ENCODE measurements at places on chromosomes 2 and 18. TPM values are rescaled to one million over a fixed set of nuclear protein-coding genes. Genes with fewer than 3 reads are reported as not detected.

VWA3B gene
- not detected for total RNA-seq

ARHGAP25 gene
- 0.44 TPM for total RNA-seq

UBE2E3 gene
- total RNA-seq: 31.5 TPM

CFAP53 gene
- total RNA-seq: not detected

WBP1 gene
- 28.3 TPM for total RNA-seq

PECR gene
- 1.5 TPM for total RNA-seq

GALR1 gene
- total RNA-seq: not detected

C18orf32 gene
- total RNA-seq: 13.2 TPM

ZNF396 gene
- total RNA-seq: 1.8 TPM

COL4A3 gene
- under 0.01 TPM for total RNA-seq

POTEJ gene
- not detected for total RNA-seq

CCDC195 gene
- not detected for total RNA-seq

VIT gene
- total RNA-seq: 0.22 TPM

IL36RN gene
- under 0.01 TPM for total RNA-seq

ADAM23 gene
- 11.6 TPM for total RNA-seq

DSG2 gene
- 12.5 TPM for total RNA-seq

GATA6 gene
- total RNA-seq: 7.7 TPM

LBX2 gene
- 1.9 TPM for total RNA-seq

RND3 gene
- 269 TPM for total RNA-seq

POMC gene
- total RNA-seq: not detected

SLC23A3 gene
- total RNA-seq: 1.1 TPM

GPD2 gene
- 63.4 TPM for total RNA-seq

REG3A gene
- total RNA-seq: not detected

COA5 gene
- 14.2 TPM for total RNA-seq

TMBIM1 gene
- 229 TPM for total RNA-seq

CPSF3 gene
- total RNA-seq: 60.6 TPM

THSD7B gene
- total RNA-seq: under 0.01 TPM

GCG gene
- not detected for total RNA-seq

REEP1 gene
- not detected for total RNA-seq

GPR45 gene
- total RNA-seq: 0.22 TPM

POTEC gene
- total RNA-seq: not detected

GNLY gene
- not detected for total RNA-seq

PMAIP1 gene
- total RNA-seq: 53.3 TPM

IL36G gene
- total RNA-seq: not detected

DHX57 gene
- 25.8 TPM for total RNA-seq

DDX18 gene
- total RNA-seq: 57.1 TPM

POTEI gene
- total RNA-seq: not detected

C18orf54 gene
- 0.66 TPM for total RNA-seq

AP1S3 gene
- 6.4 TPM for total RNA-seq

EFR3B gene
- 0.57 TPM for total RNA-seq

CLHC1 gene
- total RNA-seq: 7.2 TPM

PLCD4 gene
- total RNA-seq: 1.4 TPM

NDUFAF7 gene
- total RNA-seq: 11.2 TPM

B3GNT2 gene
- total RNA-seq: 21.0 TPM

SPC25 gene
- 7.6 TPM for total RNA-seq

Measured in placental pericyte (primary cell).